T-helper 17 cell (primary cell): ENCODE measurements at places on chromosomes 13 and 19.

DNA sequence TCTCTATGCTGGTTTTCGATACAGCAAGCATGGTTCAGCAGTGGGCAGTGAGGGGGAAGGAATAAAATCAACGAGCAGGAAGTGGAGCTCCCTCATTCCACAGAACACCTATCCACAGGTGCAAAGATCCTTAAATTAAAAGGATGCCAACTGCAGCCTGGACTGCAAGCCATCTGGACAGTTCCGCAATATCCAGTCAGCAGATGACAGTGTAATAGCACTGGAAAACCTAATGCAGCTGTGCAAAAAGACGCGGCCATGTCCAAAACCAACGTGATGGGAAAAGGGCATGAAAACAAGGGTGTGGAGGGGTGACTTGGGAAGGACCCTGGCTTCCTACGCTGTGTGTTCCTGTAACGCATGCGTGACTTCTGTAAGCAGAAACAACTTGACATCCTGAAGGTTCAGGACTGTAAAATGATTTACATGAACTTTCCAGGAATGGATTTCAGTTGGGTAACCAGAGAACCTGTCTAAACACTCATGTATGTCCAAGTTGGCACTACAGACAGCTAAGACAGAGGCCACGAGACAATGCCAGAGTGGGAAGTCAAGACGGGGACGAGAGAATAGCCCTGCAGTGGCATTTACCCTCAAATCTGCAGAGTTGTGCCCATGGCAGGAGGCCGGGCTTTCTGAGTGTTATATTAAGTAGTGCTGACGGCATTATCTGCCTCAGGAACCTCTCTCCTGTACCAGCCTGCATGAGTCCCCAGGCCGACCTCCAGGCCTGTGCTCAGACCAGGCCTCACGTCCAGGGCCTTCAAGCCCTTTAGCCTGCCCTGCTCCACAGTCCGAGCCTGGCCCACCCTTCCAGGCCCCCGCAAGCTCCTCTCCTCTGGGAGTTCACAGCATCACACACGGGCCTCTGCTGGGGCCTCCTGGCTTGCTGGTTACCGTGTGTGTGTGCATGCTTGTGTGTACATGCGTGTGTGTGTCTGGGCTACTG, 26.5 kb downstream of the CAPS start:
- DNase-seq = no peak

GRCh38 chr19:31334101-31334848, 15.0 kb downstream of the TSHZ3 start:
- no peak for DNase-seq

DNA sequence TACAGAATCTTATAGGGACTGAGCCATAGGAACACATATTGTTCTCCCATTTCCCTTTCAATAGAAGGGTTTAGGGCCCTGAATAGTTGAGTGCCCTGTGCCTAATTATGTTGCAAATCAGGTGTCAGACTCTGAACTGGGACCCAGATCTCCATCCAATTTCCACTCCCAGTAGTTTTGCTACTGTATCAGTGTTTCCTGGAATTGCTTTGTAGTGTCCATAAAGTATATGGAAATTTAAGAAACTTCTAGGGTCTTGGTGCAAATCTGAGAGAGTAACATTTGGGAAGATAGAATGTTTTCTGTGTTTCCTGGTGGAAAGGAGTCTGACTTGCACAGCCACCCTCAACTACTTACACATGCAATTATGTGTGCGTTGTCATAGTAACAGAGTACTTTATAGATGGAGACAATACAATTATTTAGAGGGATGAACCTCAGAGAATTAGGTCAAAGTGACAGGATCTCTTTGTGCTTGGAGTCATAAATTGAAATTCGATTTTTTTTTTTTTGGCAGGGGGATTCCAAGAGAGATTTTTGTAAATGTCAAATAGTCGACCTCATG, 646 bp upstream of the SLC10A2 start:
- no peak for DNase-seq

DNA sequence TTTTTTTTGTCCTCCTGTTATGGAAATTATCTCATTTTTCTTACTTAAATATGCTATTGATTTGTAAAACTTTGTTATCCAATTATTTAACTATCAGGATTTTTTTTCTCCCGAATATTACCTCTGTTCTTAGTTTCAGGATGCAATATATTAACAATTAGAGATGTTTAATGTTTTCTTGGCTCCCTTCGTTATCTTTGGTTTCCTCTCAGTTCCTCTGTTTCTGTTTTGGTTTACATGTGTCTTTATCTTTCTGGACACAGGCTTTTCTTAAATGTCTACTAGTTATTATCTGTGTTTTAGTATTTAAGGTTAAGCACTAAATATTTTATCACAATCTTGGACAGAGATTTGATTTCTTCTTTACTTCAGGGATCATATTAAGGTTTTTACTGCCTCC, 462.2 kb upstream of the SLC10A2 start:
- no peak for DNase-seq

GRCh38 chr13:42280537-42280936, 8.6 kb downstream of the AKAP11 start:
- no peak for DNase-seq

DNA sequence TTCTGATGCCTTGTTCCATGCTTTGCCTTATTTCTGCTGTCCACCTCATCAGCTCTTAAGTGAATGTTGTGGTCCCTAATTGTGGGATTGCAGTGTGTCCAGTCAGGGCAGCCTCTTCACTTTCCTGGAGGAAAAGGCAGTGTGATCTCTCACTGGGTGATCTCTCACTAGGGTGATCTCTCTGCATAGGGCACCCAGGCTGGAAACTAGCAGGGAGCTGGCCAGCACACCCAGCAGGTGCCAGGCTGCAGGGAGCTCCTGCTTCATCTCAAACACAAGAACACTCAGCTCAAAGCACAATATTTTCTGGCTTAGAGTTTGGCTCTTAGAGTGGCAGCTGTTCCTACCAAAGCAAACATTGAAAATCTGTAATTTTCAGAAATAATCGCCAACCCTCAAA, 36.5 kb upstream of the TSHZ3 start:
- DNase-seq = no peak

DNA sequence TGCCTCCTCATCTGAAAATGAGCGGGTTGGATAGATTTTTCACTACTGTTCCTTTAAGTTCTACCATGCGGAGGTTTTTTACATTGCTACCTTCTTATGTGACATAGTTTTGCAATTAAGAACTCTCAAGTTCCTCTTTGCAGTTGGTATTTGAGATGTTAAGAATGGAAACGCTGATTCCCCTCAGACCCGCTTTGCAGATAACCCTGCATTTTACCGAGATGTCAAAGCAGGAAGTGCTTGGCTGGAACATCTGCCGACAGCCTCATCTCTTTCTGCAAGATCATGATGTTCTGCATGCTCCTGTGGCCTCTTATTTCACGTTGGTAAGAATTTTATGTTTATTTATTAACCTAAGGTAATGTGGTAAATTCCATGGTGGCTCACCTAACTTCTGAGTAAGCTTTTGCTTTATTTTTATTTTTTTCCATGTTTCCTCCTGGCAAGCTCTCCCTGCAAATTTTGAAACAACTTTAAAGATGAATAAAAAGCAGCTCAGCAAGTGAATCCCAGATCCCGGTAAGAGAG, 22.5 kb downstream of the PABPC3 start:
- no peak for DNase-seq

GRCh38 chr13:20401931-20402856, 123.5 kb downstream of the CRYL1 start:
- no peak for DNase-seq

DNA sequence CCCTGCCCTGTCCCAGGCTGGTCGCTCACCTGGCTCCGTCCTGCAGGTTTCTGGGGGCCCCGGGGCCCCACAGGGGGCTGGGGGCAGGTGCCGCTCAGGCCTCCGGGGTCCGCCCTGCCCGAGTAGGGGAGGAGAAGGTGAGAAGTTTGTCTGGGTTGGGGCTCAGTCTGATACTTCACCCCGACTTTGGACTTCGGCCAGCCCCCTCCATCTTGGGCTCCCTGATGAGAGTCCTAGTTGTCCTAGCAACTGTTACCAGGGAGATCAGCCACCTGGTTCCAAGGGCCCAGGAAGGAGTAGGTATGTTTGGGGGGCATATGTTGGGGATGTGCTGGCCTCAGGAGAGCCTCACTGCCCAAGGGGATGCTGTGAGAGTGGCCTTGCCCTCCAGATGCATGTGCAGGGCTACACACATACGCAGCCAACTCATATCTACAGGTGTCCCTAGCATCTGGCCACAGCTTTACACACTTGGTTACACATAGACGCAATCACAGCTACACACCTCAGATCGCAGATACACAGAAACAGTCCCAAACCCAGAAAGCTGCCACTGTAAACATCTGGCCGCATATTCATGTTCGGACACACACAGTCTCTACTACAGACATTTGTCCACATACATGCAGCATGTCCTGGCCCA, 3.4 kb downstream of the NUMBL start:
- no peak for DNase-seq

GRCh38 chr13:108313382-108313781, 43.9 kb downstream of the TNFSF13B start:
- no peak for DNase-seq

- DNase-seq = no peak
Measured at GRCh38 chr13:36712770-36713169, 39.0 kb downstream of the SERTM1 start.

DNA sequence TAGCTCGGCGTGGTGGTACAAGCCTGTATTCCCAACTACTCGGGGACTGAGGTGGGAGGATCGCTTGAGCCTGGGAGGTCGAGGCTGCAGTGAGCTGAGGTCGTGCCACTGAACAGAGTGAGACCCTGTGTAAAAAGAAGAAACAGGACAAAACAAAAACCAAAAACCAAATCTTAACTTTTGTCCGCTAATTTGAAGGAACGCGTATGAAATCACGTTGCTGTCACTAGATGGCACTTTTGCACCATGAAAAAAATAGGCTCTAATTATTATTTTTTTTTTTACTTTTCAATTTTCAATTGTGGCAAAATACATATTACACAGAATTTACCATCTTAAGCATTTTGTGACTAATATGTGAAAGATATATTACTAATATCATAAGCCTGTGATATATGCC, 17.6 kb upstream of the ZNF835 start:
- no peak for DNase-seq

DNA sequence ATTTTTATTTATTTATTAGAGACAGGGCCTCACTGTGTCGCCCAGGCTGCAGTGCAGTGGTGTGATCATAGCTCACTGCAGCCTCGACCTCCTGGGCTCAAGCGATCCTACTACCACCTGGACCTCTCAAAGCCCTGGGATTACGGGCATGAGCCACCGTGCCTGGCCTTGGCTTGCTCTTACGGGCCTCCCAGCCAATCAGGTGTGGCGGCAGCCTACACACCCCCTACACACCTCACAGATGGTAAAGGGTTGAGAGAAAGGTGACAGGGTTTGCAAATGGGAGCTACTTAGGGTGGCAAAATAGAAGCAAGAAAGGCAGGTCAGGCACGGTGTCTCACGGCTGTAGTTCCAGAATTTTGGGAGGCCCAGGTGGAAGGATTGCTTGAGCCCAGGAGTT, 1.0 kb upstream of the ZBTB32 start:
- no peak for DNase-seq

GRCh38 chr13:52695856-52696255, 43.2 kb downstream of the SUGT1 start:
- no peak for DNase-seq

- no peak for DNase-seq
Measured at GRCh38 chr13:71967990-71968389, 101.0 kb upstream of the DACH1 start.

GRCh38 chr13:59801107-59801880, 362.4 kb downstream of the DIAPH3 start:
- DNase-seq = no peak

DNA sequence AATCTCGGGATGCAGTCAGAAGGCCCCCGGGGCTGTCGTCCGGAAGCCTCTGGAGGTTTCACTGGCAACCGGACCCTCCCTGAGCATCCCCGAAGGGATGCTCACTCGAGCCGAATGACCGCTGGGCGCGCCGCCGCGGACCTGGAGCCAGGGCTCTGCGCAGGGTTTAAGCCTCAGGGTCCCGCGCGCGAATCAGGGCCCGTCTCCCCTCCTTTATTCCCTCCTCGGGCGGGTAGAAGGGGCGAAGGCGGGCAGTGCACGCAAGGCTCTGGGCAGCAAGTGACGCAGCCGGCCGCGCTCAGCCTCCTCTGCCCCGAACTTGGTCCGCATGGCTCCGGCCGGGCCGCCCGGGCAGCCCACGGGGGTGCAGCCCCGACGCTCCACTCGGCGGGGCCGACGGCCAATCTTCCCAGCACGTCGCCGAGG, 572 bp downstream of the SHISA2 start:
- DNase-seq = no peak

GRCh38 chr19:47319923-47320871, 10.5 kb downstream of the C5AR1 start:
- no peak for DNase-seq

- DNase-seq = no peak
Measured at GRCh38 chr13:112141643-112142400, 74.9 kb downstream of the SOX1 start.

DNA sequence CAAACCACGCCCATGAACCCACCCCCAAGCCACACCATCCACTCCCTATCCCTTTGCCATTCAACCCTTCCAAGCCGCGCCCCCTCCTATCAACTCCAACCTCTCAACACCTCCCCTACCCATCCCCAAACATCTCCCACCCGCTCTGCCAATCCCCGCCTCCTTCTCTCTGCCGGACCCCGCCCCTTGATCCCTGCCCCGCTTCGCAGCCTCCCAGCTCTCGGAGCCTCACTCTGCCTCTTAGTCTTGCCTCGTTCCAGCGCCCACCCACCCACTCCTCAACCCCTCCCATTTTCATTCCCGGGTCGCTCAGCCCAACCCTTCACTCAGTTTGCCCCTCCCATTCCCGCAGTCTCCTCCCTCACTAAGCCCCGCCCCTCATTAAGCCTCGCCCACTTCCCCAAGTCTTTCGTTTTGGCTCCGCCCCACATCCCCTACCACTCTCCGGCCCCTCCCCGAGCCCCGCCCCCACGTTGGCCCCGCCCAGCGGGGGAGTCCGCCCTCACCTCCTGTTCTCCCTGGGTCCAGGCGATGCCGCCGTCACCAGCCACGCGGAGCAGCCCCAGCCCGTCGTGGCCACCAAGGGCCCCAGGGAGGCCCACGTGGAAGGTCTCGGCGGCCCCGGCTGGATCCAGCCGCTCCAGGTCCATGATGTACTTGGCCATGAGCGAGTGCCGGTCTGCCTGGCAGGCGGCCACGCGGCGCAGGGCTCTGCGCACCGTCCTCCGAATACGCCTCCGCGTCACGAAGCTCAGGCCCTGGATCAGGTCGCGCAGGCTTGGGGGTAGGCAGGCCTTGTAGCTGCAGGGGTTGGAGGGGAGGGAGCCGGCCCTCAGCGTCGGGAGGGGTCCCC, 5.7 kb downstream of the JAK3 start:
- DNase-seq = peak; percentile 29

- DNase-seq = no peak
Measured at GRCh38 chr13:105979131-105980011, 556.1 kb downstream of the EFNB2 start.
